ENCODE measurements at places on chromosomes 2 and 18.

DNA sequence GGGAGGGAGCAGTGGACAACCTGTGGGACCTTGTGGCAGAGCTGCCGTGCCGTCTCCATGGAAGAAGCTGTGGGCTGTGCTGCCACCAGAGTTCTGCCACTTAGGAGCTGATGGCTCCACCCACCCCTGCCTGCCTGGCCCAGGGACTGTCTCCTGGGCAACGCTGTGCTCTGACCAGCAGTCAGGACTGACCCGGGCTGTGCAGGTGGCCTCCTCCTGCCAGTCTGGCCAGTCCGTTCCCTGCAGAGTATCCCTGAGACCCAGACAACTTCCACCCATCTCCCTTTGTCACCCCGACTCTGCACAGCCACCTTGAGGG is 12.8 kb downstream of the ASIC4 start:
- H3K4me1 ChIP-seq: peaks cover 3% of the 10 kb centered on the region
- H3K27ac ChIP-seq: no peak overlapping the region

GRCh38 chr2:50591642-50592041 is 440.3 kb downstream of the NRXN1 start:
- H3K27me3 ChIP-seq: no peaks in the 10 kb centered on the region
- H3K36me3 ChIP-seq: no peaks in the 10 kb centered on the region
- no peak overlapping the region for H3K4me3 ChIP-seq
- H3K4me1 ChIP-seq: no peaks in the 10 kb centered on the region

GRCh38 chr2:46706264-46706983 is 209.2 kb downstream of the MCFD2 start:
- DNase-seq: no peak
- H3K27me3 ChIP-seq: no peaks in the 10 kb centered on the region

DNA sequence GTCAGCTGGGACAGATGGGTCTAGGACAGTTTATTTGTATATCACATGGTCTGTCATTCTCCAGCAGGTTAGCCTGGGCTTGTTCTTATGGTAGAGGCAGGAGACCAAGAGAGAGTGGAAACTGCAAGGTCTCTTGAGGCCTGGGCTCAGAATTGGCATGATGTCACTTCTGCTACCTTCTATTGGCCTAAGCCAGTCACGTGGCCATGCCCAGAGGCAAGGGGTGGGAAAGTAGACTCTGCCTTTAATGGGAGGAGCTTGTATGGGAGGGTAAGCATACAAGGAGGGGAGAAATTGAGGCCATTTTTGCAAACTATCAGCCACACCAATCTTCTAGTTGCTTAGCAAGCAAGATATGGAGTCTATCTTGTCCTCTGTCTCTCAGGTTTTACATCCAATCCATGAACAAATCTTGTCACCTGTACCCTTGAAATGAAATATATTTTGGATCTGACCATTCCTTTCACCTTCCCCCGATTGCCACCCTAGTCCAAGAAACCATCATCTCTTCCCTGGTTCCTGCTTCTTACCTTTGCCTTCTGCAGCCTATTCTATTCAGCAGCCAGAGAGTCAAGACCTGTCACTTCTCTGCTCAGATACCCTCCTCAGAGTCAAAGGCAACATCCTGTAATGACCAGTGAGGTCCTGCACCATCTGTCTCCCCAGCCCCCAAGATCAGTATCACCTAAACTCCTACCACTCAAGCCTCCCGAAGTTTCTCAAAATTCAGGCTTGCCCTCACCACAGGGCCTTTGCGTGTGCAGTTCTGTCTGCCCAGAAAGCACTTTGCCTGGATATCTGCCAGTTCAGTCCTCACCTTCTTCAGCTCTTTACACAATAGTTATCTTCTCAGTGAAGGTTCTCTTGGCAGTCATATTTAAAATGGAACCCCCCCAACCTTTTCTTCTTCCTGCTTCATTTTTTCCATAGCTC is 240.0 kb downstream of the LOXHD1 start:
- peak; percentile 41 for DNase-seq
- no peaks in the 10 kb centered on the region for H3K36me3 ChIP-seq
- peak overlapping the region; percentile 16 for H3K27ac ChIP-seq
- no peak overlapping the region for H3K4me3 ChIP-seq
- H3K4me1 ChIP-seq: peaks cover 8% of the 10 kb centered on the region

GRCh38 chr2:25361261-25362048 is 19.7 kb upstream of the DNMT3A start:
- no peaks in the 10 kb centered on the region for H3K36me3 ChIP-seq
- DNase-seq: no peak
- no peak overlapping the region for H3K27ac ChIP-seq
- peak overlapping the region; percentile 64 for H3K4me3 ChIP-seq

- no peaks in the 10 kb centered on the region for H3K27me3 ChIP-seq
- DNase-seq: no peak
- peaks cover 13% of the 10 kb centered on the region for H3K4me1 ChIP-seq
- H3K36me3 ChIP-seq: peaks cover 23% of the 10 kb centered on the region
- no peak overlapping the region for H3K27ac ChIP-seq
Measured at GRCh38 chr18:58894930-58895329, 30.3 kb downstream of the ZNF532 start.

- H3K4me3 ChIP-seq: no peak overlapping the region
- peak; percentile 62 for DNase-seq
- H3K4me1 ChIP-seq: peaks cover 26% of the 10 kb centered on the region
- no peaks in the 10 kb centered on the region for H3K36me3 ChIP-seq
- peaks cover 24% of the 10 kb centered on the region for H3K27me3 ChIP-seq
Measured at GRCh38 chr2:98768384-98769113, 37.6 kb upstream of the MGAT4A start.

GRCh38 chr2:213018340-213018901 is 133.0 kb downstream of the IKZF2 start:
- DNase-seq: no peak
- peaks cover 30% of the 10 kb centered on the region for H3K36me3 ChIP-seq
- no peak overlapping the region for H3K27ac ChIP-seq
- H3K4me1 ChIP-seq: peaks cover 11% of the 10 kb centered on the region
- H3K4me3 ChIP-seq: no peak overlapping the region
- H3K27me3 ChIP-seq: no peaks in the 10 kb centered on the region

DNA sequence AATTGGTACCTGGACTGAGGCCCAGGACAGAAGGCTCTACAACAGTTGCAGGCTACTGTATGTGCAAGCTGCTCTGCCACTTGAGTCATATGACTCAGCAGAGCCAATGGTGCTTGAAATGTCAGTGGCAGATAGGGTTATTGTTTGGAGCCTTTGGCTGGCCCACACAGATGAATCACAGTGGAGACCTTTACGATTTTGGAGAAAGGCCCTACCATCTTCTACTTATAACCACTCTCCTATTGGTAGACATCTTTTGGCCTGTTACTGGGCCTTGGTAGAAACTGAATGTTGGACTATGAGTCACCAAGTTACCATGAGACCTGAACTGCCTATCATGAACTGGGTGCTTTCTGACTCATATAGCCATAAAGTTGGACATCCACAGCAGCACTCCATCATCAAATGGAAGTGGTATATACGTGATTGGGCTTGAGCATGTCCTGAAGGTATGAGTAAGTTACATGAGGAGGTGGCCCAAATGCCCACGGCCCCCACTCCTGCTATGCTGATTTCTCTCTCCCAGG is 88.9 kb upstream of the NRXN1 start:
- H3K36me3 ChIP-seq: no peaks in the 10 kb centered on the region
- no peaks in the 10 kb centered on the region for H3K4me1 ChIP-seq
- no peak for DNase-seq
- no peaks in the 10 kb centered on the region for H3K27me3 ChIP-seq

DNA sequence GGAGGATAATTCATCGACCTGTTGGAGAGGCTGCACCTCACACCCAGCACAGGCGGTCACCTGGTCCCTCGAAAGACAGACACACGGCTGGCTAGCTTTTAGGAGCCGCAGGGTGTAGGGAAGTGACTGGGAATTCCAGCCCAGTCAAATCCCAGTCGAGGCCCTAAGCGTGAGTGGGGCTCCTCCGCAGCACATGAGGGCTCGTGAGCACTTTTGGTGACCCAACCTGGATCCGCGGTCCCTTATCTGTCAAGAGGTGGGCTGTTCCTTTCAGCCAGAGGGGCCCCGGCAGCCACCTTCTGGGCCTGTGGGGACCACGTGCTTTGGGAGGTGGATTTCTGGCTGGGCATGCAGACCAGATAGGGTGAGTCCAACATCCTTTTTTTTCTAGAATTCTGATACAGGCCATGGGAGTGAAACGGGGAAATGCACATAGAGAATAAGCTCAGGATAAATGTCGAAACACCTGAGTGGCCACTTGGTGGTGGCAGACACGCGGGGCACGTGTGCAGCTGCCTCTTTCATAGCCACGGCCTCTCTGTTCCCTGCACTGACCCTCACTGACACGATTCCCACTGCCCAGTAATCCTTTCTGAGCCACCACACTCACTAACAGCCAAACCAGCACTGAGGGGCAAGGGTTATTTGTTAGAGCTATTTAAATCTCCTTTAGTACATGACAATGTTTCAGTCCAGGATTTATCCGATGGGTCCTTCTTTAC is 148.4 kb upstream of the PXDN start:
- DNase-seq: no peak
- peaks cover 32% of the 10 kb centered on the region for H3K27me3 ChIP-seq
- no peak overlapping the region for H3K27ac ChIP-seq
- H3K36me3 ChIP-seq: no peaks in the 10 kb centered on the region

- peak; percentile 98 for DNase-seq
- peaks cover 39% of the 10 kb centered on the region for H3K4me1 ChIP-seq
- no peaks in the 10 kb centered on the region for H3K36me3 ChIP-seq
- no peaks in the 10 kb centered on the region for H3K27me3 ChIP-seq
- peak overlapping the region; percentile 53 for H3K27ac ChIP-seq
Measured at GRCh38 chr2:118974103-118974993, 32.4 kb downstream of the MARCO start.

DNA sequence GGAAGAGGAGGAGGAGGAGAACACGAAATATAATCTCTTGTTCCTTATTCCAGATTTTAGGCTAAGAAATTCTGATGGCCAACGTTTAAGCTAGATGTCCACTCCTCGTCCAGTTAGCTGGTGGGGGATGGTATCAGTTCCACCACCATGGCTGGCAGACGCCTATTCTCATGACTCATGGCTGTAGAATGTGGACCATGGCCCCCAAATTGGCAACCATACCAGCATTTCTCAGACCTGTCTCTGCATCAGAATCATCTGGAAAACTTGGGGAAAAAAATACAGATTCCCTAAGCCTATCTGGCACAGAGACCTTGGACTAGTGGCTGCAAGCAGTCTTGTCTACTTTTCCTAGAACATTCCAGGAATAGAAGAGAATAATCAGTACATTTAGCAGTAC is 267.7 kb upstream of the SIX2 start:
- no peak overlapping the region for H3K4me3 ChIP-seq
- no peaks in the 10 kb centered on the region for H3K36me3 ChIP-seq
- DNase-seq: peak; percentile 41

DNA sequence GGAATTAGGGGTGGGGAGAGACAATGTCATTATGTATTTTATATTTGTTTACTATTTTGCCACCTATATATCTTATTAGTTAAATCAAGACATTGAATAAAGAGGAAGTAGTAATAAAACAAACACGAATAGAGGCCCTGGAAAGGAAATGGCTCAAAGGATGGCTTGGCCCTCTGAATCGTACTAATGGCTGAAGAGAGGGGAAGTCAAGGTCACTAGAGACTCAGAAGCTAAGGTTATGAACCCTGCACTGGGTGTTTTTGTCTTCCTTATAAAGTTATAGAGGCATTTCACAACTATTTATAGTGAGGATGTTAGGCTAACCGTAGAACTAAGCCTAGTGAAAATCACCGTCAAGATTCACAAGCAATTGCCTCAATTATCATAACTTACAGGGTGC is 685.9 kb downstream of the ARHGAP15 start:
- no peak overlapping the region for H3K27ac ChIP-seq
- no peaks in the 10 kb centered on the region for H3K27me3 ChIP-seq
- H3K4me3 ChIP-seq: no peak overlapping the region
- no peaks in the 10 kb centered on the region for H3K36me3 ChIP-seq
- no peak for DNase-seq

DNA sequence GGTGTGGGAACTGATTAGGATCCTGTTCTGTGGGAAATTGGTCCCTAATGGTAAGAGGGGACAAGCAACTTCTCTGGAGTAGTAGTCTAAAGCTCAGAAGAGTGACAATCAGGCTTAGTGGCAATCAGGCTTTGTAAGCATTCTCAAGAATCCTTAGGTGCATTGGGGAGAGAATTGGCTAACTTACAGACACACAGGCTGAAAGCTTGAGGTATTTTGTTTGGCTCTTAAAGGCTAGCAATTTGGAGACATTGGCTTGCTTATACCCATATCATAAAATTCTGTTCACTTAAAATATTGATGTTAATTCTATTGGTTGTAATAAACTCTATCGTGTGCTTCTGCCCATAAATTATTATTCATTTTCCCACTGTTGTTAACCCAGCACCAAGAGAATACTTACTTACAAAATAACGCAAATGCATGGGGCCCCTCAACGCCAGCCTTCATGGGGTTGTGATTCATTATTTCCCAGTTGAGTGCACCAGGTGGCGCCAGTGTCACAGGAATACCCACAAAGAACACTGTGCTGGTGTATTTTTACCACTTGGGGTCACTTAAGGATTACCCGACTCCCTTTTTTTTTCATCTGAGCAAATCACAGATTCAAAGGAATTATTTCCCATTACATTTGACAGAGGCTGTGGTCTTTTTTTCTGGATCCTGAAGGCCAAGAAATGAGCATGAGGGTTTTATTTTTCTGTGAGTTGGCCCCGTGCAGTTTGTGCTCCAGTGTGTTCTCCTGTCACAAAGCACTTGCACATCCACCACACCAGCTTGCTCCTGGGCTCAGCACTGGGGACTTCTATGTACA is 45.5 kb downstream of the DDX1 start:
- DNase-seq: peak; percentile 70
- H3K4me3 ChIP-seq: no peak overlapping the region
- H3K27ac ChIP-seq: no peak overlapping the region

- no peak for DNase-seq
- H3K4me1 ChIP-seq: no peaks in the 10 kb centered on the region
- no peak overlapping the region for H3K4me3 ChIP-seq
- H3K27me3 ChIP-seq: peaks cover 26% of the 10 kb centered on the region
- H3K27ac ChIP-seq: no peak overlapping the region
Measured at GRCh38 chr2:73133566-73134197, 20.9 kb upstream of the RAB11FIP5 start.

DNA sequence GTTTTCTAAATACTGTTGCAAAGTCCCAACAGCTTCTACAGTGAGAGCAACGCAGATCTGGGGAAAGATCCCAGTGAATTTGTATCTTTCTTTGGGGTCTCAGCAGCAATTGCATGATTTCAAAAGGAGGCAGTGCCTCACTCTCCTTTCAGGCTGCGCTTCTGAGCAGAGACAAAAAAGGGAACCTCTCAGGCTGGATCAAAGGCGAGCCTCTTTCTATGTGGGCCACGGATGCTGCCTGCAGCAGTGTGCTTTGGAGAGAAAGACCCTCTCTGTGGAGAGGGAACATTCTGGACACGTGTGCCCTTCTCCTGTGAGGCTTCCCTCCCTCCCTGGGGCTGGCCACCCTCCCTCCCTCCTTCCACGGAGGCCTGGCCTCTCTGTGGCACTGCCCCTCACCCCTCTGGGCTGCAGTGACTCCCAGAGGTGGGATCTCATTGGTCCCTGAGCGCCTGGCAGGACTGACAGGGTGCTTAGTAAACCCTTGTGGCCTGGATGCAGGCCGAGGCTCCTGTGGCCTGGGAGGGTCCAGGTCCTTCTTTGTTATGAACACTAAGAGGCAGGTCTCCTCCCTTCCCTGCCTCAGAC is 21.6 kb upstream of the PDIA6 start:
- no peak overlapping the region for H3K27ac ChIP-seq
- peaks cover 58% of the 10 kb centered on the region for H3K27me3 ChIP-seq
- no peak for DNase-seq
- no peaks in the 10 kb centered on the region for H3K36me3 ChIP-seq
